ENCODE measurements at places on chromosomes 4 and X. TPM values are rescaled to one million over a fixed set of nuclear protein-coding genes. Genes with fewer than 3 reads are reported as not detected.

Gene GAGE13
- total RNA-seq: not detected

Gene STS
- 6.9 TPM for total RNA-seq

Gene ERAS
- total RNA-seq: not detected

Gene CYLC1
- not detected for total RNA-seq

Gene AFM
- total RNA-seq: not detected

Gene NEIL3
- total RNA-seq: not detected

Gene PASD1
- not detected for total RNA-seq

Gene DDX53
- total RNA-seq: not detected

Gene ELF4
- 5.0 TPM for total RNA-seq

Gene ARX
- total RNA-seq: not detected

DNA sequence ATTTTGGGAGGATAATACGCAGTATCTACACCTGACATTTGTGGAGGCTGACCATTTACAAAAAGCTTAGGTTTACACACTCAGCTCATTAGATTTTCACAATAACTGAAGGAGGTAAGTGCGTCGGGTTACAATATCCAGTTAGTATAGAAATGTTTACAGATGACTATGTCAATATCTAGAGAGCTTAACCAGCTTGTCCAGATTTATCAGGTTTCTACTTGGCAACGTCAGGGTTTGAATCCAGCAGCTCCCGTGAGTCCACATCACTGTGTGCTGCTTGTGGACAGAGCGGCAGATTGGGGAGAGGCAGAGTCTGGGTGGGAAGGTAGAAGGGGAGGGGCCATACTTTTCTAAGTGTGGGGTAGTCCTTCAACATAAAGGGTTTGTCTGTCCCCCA, 28.3 kb downstream of the ARHGAP10 start:
- no peak for DNase-seq

DNA sequence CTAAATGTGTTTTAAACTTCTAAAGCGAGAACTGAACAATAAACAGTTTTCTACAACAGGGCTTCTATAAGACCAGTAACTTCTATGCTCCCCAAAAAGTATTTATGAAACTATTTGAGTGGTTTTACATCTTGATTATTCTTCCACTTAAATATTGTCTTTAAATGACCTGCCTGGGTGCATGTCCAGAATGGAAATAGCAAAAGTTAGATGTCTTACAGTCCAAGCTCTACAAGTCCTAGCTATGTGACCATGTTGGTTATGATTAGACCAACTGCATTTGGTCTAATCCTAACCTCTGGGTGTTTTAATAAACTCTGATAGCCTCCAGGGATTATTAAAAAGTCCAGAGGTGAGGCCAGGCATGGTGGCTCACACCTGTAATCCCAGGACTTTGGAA, 79.0 kb upstream of the ATXN3L start:
- DNase-seq: no peak

GRCh38 chr4:120316416-120316815, 249.8 kb upstream of the MAD2L1 start:
- DNase-seq: no peak

GRCh38 chrX:103461156-103461555, 58.1 kb downstream of the RAB40A start:
- DNase-seq: no peak

GRCh38 chr4:86058621-86059020, 301.2 kb downstream of the MAPK10 start:
- DNase-seq: no peak

- no peak for DNase-seq
Measured at GRCh38 chr4:71266090-71266794, 72.6 kb upstream of the SLC4A4 start.

DNA sequence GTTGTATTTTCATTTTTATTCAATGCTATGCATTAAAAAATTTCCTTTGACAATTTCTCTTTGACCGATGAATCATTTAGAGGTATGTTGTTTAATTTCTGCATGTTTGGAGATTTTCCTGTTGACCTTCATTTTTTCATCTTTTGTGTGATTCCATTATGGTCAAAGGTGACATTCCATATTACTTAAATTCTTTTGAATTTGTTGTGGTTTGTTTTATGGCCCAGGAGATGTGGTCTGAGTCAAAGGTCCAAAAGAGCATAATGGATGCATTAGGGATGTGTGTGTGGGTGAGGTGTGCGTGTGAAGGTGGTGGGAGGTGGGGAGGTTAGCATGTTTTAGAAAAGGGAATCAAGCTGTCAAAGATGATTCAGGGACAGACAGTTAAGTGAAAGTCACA, 76.0 kb upstream of the GIMD1 start:
- DNase-seq: no peak

DNA sequence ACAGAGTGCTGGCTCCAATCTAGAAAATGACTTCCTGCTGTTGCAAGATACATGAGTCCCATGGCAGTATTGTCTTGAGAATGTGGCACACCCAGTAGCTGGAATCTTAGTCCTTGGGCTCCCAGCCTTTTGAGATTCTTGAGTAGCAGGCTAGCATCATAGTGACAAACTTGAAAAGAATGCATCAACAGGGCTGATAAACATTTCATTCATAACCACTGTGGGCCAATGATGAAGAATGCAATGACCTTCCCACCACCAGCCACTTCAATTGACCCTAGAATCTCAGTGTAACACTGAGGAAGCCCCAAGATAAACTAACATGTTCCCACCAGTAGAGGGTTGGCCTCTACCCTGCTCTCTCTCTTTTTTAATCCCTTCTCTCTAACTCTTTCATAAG, 329.3 kb downstream of the GBA3 start:
- no peak for DNase-seq

DNA sequence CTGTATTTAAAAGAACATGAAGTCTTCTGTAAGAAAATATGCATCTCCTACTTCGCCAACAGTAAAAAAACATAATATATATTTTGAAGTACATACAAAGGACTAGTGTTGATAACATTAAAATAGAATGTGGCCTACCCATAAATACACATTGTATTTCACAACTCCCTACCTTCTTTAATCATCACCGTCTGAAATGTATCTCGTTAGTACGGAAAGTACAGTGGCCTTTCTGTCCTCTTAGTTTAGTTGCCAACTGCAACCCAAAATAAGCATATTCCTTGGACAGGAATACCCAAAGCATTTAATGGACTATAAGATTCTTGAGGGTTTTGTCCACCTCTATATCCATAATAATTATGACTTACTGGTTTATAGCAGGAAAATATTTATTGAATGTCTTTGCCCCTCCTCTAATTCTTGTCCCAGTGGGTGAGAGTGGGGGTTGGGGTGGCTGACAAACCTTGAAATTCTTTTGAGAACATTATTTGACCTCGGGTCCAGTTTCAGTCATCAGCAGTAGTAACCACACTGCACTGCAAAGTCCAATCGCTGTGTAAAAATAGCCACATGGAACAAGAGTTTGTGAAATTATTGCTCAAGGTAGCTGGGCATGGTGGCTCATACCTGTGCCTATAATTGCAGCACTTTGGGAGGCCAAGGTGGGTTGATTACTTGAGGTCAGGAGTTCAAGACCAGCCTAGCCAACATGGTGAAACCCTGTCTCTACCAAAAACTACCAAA, 474.5 kb downstream of the KLHL13 start:
- DNase-seq: no peak

DNA sequence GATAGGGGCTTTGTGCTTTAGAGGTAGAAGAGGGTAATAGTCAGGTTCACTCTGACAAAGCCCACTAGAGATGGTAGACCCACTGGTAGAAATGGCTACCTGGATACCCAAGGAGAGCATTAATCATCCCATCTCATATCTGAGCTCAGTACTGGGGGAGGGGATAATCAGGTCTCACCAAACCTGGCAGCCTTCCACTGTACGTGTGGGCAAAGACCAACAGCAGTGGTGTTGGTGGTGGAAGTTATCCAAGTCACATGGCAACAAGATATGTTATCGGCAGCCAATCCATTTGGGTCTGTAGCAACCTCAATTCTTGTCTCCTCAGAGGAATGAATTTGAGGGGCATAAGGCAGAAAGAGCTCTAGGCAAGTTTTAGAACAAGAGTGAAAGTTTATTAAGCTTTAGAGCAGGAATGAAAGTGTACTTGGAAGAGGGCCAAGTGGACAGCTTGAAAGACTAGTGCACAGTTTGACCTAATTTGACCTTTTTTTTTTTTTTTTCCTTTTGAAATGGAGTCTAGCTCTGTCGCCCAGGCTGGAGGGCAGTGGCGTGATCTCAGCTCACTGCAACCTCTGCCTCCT, 67.0 kb upstream of the CXCL13 start:
- no peak for DNase-seq

- no peak for DNase-seq
Measured at GRCh38 chr4:102247041-102247440, 98.2 kb downstream of the SLC39A8 start.

- no peak for DNase-seq
Measured at GRCh38 chrX:134650701-134651100, 7.6 kb downstream of the PLAC1 start.

- DNase-seq: no peak
Measured at GRCh38 chr4:166987026-166987425, 247.3 kb downstream of the SPOCK3 start.

DNA sequence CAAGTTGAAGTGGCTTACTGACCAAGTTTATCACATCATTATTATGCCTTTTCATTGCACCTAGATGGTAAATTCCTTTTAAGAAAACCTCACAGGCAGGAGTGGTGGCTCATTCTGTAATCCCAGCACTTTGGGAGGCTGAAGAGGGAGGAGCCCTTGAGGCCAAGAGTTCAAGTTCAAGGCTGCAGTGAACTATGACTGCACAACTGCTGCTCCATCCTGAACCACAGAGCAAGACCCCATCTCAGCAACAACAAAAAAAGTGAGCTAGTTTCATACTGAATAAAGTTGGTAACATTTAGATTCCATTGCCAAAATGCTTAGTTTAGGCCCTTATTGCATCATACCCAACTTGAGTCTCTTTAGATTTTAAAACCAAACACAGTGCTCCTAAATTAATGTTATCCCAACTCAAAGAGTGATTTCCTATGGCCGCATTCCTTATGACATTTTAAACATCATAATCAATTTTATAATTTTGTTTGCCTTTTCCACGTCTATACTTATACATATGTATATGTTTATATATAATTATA, 36.0 kb downstream of the PDS5A start:
- no peak for DNase-seq

DNA sequence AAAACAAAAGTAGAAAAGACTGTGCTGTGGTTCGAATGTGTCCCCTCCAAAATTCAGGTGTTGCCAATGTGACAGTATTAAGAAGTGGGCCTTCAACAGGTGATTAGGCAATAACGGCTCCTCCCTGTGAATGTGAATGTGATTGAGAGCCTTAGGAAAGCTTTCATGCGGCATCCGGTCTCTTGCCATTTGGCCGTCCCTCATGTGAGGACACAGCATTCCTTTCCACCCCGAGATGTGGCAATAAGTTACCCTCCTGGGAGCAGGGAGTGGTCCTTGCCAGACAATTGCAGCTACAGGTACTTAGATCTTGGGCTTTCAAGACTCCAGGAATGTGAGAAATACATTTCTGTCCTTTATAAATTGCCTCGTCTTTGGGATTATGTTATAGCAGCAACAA, 129.3 kb downstream of the CPEB2 start:
- DNase-seq: no peak

DNA sequence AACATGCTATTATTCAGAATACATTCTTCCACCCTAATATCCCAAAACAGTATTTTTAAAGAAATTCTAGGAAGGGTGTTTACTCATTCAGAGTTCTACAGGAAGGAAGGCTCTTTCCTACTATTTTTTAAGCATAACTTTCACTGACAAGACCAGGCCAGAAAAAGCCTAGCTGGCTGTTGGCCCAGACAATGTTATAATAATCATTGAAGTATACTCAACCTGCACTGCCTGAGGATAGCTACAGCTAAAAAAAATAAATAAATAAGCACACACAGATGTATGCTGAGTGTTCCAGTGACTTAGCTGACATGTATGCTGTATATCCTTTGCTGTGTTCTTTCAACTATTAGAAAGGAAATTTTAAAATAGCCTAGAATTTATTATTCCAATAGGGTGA, 145.8 kb upstream of the SPRY1 start:
- DNase-seq: peak; percentile 75

- no peak for DNase-seq
Measured at GRCh38 chrX:152601848-152602616, 35.7 kb upstream of the GABRQ start.

DNA sequence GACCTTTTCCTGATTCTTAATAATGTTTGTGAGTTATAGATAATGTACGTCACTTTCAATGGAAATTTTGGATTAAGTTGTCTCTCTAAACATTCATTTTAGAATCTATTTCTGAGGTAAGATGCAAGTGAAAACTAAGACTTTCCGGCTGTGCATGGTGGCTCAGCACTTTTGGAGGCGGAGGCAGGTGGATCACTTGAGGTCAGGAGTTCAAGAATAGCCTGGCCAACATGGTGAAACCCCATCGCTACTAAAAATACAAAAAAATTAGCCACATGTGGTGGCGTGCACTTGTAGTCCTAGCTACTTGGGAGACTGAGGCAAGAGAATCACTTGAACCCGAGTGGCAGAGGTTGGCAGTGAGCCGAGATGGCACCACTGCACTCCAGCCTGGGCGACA, 524.6 kb upstream of the SLIT2 start:
- no peak for DNase-seq

- no peak for DNase-seq
Measured at GRCh38 chr4:41329361-41329760, 72.6 kb downstream of the UCHL1 start.

GRCh38 chr4:121233982-121234381, 69.9 kb upstream of the TNIP3 start:
- DNase-seq: no peak

- DNase-seq: no peak
Measured at GRCh38 chr4:102174719-102175189, 170.5 kb downstream of the SLC39A8 start.

DNA sequence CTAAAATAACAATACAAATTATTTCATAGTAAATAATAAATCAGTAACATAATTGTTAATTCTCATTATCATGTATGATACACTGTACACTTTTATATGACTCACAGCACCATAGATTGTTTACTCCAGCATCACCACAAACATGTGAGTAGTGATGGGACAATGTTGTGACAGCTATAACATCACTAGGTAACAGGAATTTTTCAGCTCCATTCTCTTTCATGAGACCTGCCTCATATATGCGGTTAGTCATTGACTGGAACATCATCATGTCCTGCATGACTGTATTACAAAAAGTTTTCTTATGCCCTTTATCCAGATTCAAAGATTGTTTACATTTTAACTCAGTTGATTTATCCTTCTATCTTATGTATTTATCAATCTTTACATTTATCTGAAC, 1530.0 kb downstream of the PCDH18 start:
- DNase-seq: no peak

DNA sequence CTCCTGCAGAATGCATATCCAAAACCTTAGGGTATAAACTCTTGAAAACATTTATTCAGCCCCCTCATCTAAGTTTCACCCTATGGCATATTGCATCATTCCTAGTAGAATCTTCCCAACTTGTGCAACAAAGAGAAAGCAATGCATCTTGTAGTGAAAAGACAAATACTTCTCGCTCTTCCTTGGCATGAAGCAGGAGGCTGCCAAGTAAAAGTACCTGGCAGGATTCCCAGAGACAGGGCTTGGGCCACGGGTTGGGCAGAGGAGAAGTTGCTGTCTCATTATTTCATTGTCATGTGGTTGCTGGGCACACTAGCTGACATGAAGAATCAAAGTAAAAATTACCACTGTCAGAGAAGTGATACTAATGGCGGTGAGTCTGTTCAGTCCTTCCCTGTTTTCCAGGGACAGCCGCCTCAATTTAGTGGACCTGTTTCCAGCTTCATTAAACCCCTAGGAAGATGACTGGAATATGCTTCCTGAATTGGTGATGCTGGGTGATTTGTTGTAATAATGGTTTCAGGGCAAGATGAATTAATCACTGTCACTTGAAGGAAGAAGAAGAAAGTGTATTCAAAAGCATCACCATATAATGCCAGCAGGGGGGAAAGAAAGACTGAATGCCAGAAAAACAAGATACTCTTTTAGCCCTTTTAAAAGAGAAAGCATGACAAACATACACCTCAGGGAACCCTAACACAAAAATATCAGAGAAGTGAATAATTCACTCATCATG, 380.5 kb upstream of the IGFBP7 start:
- DNase-seq: peak; percentile 80

Data from sigmoid colon (tissue), 7 donors.